Astrocyte of the cerebellum (primary cell): ENCODE measurements at places on chromosomes 7 and 10.
A peak's percentile ranks its signal among the peaks of the same experiment; 100 is the strongest.

- DNase-seq, result no peak
Measured at GRCh38 chr7:70592171-70592570, 539.8 kb upstream of the GALNT17 start.

DNA sequence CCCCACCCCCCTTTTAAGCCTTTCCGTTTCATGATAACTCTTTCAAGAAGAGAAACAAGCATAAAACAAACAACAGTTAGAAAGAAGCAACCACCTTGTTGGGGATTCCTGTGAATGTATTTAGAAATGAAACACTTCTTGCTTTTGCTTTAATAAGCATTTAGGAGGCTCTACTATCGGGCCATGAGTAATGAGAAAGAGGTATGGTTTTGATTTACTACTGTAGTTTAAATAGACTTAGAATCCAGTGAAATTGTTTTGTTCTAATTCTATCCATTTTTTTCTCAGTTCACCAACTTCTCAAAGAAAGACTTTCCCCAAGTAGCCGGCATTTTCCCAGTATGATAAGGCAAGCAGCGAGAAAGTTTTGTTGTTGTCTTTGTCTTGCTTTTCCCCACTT, 168.7 kb upstream of the HABP2 start:
- DNase-seq, result no peak

- DNase-seq, result no peak
Measured at GRCh38 chr7:151767557-151767956, 109.4 kb downstream of the PRKAG2 start.

- no peak for DNase-seq
Measured at GRCh38 chr10:110672580-110672919, 28.4 kb downstream of the RBM20 start.

- no peak for DNase-seq
Measured at GRCh38 chr10:729213-729612, 39.7 kb upstream of the DIP2C start.

- DNase-seq, result no peak
Measured at GRCh38 chr10:78567680-78568455, 500.9 kb upstream of the ZMIZ1 start.

- DNase-seq, result no peak
Measured at GRCh38 chr10:77494756-77495541, 142.7 kb downstream of the KCNMA1 start.

- no peak for DNase-seq
Measured at GRCh38 chr10:7410862-7411670, at the start of gene SFMBT2. TSS of gene SFMBT2 (minus strand) at chr10:7411034. CDS start at chr10:7381898, 29,136 bp downstream.

DNA sequence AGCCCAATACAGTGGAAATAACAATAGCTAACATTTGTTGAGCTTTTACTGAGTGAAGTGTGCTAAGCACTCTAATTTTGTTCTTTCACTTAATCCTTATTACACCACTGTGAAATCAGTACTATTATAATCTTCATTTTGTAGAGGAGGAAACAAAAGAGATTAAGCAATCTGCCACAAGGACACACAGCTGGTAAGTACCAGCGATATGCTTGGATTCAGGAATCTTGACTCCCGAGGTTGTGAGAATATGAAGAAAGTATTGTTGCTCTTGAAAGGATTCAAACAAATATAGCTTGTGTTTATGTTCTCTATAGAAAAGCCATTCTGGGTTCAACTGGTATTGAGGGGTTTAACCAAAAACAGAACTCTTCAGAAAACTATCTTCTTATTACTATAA, 93.7 kb upstream of the HECTD2 start:
- DNase-seq, result no peak

DNA sequence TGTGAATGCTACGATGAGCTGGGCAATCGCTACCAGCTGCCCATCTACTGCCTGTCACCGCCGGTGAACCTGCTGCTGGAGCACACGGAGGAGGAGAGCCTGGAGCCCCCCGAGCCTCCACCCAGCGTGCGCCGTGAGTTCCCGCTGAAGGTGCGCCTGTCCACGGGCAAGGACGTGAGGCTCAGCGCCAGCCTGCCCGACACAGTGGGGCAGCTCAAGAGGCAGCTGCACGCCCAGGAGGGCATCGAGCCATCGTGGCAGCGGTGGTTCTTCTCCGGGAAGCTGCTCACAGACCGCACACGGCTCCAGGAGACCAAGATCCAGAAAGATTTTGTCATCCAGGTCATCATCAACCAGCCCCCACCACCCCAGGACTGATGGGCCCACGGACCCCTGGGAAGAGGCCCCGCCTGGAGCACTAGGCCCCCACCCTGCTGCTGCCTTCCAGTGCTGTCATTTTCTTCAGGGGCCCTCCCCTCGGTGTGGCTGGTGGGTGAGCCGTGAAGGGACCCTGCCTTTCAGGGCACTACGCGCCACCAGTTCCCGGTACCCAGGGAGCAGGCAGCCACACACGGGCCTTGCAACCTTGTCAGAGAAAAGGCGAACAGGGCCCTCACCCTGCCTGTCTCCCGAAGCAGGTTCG, 2.3 kb upstream of the ANKRD2 start:
- DNase-seq, result no peak

GRCh38 chr10:129244757-129245156, 222.3 kb upstream of the MGMT start:
- no peak for DNase-seq

- DNase-seq, result no peak
Measured at GRCh38 chr10:101902820-101903145, 59.2 kb upstream of the KCNIP2 start.

GRCh38 chr7:46360811-46361210, 439.7 kb upstream of the IGFBP3 start:
- no peak for DNase-seq

DNA sequence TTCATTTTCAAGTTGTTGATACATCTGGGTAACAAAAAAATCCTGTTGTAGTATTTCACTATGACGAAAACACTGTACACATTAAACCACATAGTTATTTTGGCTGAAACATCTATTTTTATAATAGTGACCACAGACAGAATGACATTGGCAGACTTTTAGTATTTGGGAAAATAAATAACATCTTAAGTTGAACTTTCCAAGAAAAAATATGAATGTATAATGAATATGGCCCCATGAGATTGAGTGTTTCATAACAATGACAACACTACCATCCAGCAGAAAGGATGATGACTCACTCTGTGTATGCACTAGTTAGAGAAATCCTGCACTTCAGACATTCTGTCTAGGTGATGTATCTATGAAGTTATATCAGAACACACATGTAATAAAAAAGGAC, 118.1 kb downstream of the SEMA3D start:
- DNase-seq, result peak; percentile 62

- no peak for DNase-seq
Measured at GRCh38 chr7:5702876-5703571, 78.4 kb downstream of the RNF216 start.

DNA sequence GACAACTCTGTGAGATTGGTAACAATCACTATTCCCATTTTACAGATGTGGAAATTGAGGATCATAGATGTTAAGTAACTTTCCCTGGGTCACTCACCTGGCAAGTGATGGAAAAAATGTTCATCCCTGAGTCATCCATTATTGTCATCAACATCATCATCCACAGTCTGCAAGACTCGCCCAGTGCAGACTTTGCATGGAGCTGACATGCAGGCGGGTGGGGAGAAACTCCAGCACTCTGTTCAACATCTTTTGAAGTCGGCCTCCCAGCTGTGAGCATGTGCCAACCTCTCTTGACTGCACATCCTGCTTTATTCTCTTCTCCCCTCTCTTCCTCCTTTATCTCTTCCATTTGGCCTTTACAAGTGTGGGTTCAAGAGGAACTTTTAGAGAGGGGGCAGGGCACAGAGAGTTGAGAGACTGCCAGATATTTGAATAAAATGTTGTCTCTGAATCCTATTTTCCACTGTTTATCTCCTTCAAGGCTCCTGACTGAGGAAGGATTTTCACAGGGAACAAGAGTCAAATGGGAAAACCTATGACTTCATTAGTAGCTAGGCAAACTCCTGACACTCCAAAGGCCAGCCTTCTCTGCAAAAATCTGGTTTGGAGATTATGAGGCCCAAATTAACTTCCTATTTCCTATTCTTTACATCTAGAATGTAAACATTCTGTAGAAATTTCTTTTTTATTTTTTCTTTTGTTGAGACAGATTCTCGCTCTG, 283.7 kb upstream of the PODXL start:
- DNase-seq, result no peak

DNA sequence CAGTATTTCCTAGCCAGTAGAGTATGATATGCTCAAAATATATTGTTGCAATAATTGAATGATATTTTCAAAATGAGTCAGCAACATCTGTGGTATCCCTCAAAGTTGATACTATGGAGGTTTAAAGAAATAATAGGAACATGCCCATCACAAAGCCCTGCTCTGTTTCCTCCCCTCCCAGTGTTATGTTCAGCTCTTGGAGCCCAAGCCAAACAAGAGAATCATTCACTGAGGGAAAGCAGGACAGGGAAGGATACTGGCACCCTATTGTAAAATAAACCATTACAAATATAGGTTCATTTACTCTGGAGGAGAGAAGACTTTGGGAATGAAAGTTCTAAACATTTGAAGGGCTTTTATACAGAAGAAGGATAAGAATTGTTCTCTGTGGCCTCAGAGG, 37.6 kb downstream of the SORCS3 start:
- DNase-seq, result no peak

DNA sequence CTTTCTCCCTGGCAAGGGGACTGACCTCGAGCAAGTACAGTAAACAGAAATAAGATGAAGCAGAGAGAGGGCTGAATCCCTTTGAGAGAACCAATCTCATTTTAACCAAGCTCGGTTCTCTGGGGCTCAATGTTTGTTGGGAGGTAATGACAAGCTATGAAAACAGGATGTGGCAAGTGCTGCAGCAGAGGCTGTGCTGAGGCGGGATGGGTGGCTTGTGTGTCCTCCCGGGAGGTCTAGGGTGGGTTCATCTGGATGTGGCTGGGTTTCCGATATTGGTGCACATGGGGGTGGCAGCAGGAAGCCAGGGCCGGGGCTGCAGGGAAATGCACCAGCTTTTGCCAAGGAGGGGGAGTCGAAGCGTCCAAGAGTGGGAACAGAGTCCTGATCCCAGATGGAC, 84.5 kb downstream of the AOAH start:
- no peak for DNase-seq

DNA sequence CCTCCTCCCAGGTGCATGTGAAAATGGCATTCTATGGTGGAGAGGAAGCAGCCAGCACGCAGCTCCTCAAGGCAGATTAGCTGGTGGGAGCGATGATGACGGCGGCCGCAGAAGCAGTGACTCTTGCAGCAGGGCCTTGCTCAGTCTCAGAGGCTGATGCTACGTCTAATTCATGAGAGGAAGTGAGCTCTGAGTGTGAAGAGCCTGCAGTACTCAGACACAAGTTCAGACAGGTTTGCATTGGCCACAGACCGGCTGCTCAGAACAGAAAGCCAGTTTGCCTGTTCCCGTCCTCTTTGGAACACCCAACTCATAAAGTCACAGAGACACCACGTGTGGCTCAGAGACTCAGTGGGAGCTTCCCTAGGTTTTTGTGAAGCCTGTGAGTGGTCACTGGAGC, 136.5 kb downstream of the ADARB2 start:
- DNase-seq, result no peak

DNA sequence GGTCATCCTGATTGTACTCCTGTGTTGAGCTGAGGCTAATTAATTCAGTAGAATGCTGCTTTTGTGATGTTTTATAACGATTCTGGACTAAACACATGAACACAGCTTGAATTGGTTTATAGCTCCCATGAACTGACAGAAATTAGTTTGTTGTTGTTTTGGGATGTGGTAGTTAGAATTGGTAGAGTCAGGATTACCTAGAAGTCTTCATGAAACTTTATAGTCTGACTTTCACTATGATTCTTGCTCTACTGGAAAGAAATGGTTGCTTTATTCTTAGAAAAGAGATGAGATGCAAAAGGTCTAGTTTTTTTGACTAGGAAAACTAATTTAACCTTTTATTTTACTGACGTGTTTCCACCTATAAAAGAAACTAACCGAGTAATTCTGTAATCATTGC, 23.4 kb upstream of the TRUB1 start:
- no peak for DNase-seq

GRCh38 chr7:132160611-132161532, 415.4 kb downstream of the PLXNA4 start:
- DNase-seq, result no peak

DNA sequence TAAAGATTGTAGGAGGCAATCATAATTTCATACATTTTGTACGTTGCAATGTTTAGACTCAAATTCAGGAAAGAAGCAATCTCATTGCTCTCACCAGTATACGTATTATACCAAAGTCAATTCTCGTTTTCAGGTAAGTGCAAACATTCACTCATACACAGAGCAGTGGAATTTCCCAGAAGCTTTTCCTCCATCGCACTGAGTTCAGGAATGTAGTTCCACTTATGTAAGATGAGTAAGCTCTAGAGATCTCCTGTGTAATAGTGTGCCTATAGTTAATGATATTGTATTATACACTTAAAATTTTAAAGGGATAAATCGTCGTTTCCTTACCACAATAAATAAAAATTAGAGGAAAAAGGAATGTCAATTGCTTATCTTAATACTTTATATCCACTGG, 470.8 kb upstream of the KCND2 start:
- no peak for DNase-seq

- DNase-seq, result no peak
Measured at GRCh38 chr7:100093054-100093453, 4.3 kb downstream of the COPS6 start.

GRCh38 chr10:114297136-114297705, 58.2 kb downstream of the VWA2 start:
- DNase-seq, result no peak

DNA sequence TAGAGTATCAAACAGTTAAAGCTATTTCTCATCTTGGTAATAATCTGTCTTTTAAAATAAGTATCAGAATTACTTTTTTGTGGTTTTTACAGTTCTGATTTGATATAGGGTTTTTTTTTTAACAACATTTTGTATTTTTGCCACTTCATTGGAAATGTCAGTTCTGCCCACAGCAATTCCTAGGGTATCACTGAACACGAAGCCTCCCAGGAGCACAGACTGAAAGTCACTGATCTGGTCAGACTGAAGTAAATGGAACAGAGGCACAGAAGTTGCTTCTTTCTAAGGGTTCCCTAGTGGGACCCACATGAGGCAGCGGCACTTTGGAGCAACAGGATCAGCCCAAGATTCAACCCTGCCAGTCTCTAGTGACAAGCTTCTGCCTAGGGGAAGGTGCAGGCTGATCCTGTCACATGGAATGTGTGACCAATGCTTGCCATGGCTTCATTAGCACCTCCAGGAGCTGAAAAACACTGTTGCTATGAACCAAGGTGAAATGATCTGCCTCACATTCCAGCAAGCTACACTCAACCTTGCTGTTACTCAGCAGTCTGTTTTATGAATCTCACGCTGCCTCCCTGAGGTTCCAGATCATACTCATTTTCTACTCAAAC, 273.4 kb upstream of the CSTF2T start:
- DNase-seq, result no peak

- no peak for DNase-seq
Measured at GRCh38 chr7:36011588-36011965, 141.5 kb upstream of the EEPD1 start.

DNA sequence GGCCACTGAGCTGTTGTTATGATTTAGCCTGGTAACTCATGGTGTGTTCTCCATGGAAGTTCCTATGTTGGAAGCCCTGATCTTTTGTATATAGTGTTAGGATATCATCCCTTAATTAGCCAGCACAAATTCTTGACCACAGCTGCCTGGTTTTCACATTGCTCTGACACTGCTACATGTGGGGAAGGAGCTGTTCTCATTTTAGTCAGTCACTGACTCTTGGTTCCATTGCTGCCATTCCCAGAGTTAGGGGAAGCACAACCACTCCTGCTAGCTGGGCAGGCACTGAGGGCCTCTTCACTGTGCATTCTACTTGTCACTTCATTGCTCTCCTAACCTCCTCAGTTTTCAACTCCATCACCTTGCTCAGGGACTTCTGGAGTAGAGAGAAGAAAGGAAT, 98.4 kb upstream of the GJD4 start:
- DNase-seq, result no peak

- peak; percentile 26 for DNase-seq
Measured at GRCh38 chr7:150983893-150984368, 5.8 kb upstream of the KCNH2 start.
